ENCODE measurements at places on chromosomes 5 and 9.

- DNase-seq: no peak
Measured at GRCh38 chr9:113695440-113695851, 180.7 kb upstream of the ZNF618 start.

DNA sequence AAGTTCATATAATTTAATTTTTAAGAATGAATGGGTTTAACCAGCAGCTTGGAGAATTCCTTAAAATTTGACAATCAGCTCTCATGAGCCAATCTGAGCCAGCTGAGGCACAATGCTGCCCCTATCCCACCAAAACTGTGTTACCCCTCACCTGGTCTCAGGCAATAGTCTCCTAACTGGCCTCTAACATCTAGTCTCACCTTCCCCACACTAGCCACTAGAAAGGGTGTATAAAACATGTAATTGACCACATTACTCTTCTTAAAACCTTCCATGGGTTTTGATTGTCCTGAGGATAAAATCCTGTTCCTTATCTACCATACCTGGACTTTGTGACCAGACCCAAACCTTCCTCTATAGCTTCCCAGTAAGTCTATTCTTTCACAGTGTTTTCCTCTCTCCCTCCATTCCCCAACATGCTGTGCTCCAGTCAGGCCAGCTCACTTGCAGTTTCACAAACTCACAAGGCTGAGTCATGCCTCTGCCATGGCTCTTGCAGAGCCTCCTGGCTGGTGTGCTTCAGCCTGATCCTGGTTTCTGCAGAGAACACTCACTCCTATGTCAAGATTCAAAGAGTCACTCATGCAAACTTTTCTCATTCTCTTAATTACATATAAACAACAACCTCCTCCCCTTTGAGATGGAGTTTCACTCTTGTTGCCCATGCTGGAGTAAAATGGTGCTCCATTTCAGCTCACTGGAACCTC, 16.0 kb upstream of the ZCCHC7 start:
- no peak for DNase-seq

DNA sequence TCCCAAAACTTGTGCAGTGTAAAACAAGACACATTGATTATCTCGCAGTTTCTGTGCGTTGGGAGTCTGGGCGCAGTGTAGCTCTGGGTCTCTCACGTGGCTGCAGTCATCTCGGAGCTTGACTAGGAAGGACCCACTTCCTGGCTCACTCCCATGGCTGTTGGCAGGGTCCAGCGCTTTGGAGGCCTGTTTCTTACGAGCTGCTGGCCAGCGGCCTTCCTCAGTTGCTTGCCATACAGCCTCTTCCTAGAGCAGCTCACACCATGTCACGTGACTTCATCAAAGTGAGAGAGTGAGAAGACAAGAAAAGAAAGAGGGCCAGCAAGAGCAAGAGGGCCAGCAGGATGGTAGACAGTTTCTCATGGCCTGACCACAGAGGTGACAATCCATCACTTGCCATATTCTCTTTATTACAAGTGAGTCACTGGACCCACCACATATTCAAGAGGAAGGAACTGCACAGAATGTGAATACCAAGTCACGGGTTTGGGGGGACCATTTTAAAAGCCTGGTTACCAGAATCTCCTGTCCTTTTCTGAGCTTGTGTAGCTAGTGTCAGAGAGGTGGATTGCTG, 36.2 kb downstream of the MCCC2 start:
- no peak for DNase-seq

DNA sequence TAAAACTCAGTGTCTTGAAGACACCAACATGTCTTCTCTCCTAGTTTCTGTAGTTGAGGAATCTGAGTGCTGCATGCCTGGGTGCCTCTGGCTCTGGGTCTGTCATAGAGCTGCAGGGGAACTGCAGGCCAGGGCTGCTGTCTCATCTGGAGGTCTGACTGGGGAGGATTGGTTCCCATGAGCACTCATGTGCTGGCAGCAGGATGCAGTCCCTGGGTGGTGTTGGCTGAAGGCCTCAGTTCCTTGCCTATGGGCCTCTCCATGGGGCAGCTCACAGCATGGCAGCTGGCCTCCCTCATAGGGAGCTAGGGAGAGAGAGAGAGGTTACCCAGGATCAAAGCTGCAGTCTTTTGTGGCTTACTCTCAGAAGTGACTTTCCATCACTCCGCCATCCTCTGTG, 22.6 kb downstream of the UBE2QL1 start:
- DNase-seq: no peak

- no peak for DNase-seq
Measured at GRCh38 chr9:122286764-122287163, 22.1 kb downstream of the MRRF start.

DNA sequence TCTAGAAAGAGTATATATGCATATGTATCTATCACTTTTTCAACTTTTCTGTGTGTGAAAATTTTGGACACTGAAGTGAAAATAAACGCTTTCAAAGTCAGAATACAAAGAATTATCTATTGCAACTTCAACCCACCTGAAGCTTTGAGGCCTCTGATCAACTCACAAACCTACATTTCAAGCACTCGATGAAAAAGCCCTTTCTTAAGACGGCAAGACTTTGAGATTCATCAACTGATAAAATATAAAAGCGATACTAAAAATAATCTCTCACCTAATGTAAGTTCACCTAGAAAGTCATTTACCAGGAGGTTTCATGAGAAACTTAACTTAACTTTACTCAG, 1.2 kb downstream of the GOLPH3 start:
- DNase-seq: no peak

GRCh38 chr5:113293068-113293974, 141.5 kb downstream of the TSSK1B start:
- no peak for DNase-seq

GRCh38 chr9:100419166-100419565, 7.8 kb upstream of the MSANTD3 start:
- DNase-seq: no peak

GRCh38 chr5:54150841-54151240, 159.5 kb downstream of the ARL15 start:
- no peak for DNase-seq

DNA sequence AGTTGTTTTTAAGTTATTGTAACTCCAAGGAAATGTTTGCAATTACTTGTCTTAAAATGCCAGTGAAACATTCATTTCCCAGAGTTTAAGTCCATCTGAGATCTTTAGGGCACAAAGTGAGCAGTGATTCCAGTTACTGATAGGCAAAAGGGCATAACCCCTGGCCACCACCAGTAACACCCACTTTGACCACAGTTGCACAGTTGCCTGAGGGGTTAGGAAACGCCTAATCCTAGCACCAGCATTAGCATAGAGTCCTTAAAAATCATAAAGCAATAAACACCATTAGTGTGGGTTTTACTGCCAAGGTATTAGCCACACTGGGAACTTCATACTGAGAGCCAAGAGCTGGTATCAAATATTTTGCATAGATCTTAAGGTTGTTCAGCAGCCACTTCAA, 143.9 kb downstream of the SNCAIP start:
- DNase-seq: no peak

DNA sequence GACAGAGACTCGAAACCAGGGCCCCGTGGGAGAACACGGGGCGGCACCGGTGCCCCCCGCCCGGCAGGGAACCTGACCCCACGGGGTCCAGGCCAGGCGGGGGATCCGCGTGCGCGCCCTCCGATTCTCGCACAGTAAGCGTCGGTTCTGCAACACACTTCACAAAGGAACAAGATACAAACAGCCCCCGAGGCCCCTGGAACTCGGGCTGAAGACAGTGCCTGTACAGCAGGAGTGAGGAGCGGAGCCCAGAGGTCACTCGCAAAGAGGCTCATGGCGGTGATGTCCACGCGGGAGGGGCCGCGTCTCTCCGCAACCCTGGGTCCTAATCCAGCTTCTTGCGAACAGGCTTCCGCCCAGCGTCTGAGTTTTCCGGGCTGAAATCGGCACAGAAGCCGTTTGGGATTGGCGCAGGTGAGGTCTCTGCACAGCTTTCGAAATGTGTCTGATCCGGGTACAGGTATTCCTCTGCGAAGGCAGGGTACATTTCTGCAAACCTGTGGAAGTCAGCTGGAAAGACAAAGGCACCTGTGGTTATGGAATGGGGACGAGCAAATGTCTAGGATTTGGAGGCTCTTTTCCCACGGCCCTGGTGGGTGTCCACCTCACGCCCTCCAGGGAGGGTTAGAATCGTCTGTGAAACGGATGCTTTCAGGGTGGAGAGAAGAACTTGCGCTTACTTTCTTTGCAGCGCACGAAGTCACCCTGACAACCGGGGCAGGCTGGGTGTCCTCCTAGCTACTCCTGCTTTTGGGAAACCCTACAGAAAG, 18.3 kb upstream of the SLC6A3 start:
- no peak for DNase-seq

DNA sequence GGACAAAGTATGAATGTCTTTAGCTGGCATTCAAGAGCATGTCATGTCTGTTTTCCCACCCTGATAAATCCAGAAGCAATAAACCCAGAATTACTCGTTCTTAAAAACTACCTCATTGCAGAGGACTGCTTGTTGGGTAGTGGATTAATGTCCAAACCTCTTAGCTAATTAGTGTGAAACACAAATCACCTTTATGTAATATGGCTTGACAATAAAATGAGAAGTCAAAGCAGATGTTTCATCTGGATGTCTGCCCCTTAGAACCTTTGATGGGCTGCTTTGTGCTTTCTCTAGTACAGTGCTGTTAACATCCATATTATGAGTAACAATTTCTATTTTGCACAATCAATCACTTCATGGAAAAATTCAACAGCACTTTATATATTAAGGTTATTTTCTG, 149.1 kb upstream of the TUT7 start:
- DNase-seq: no peak

DNA sequence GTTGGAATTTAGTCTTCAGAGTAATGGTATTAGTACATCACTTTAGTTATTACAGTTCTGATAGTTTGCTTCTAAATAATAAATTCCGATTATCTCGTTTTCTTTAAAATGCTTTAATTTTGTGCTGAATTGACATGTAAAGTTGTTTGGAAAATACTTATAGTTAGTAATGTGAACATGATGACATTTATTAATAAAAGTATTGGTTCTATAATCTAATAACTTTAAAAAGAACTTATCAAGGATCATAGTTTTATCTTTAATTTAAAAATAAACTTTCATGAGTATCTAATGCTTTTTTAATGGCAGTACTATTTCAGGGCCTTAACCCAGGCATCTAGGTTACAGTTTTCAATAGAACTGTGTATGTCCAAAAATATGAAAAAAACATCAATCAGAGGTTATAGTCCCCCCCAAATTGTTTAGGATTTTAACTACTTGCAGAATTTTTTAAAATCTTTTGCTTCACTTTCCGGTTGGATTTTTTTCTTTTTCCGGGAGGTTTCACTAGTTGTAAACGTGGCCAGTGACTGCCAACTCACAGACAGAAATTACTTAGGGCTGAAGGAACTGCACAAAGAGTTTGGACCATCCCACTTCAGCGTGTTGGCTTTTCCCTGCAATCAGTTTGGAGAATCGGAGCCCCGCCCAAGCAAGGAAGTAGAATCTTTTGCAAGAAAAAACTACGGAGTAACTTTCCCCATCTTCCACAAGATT, 680 bp downstream of the GPX8 start:
- no peak for DNase-seq

DNA sequence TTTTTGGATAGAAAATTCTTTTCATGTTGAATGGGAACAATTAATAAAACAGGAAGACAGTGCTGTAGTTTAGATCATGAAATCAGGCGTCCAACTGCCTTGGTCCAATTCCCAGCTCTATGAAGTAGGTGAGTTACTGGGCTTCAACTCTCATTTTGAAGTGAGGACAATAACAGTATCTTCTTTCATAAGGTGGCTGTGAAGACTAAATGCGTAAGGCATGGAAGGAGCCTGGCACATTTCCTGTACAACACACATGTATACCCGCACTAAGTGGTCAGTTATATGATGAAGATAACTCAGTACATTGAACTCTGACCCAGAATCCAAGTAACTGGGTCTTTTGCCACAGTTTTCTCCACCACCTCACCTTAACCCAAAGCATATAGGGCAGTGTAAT, 120.6 kb downstream of the MED27 start:
- no peak for DNase-seq

- DNase-seq: no peak
Measured at GRCh38 chr9:98811051-98811650, 3.7 kb downstream of the GALNT12 start.

- no peak for DNase-seq
Measured at GRCh38 chr5:145056800-145057199, 778.3 kb downstream of the PRELID2 start.

- no peak for DNase-seq
Measured at GRCh38 chr5:180159756-180160155, 49.3 kb downstream of the RASGEF1C start.

DNA sequence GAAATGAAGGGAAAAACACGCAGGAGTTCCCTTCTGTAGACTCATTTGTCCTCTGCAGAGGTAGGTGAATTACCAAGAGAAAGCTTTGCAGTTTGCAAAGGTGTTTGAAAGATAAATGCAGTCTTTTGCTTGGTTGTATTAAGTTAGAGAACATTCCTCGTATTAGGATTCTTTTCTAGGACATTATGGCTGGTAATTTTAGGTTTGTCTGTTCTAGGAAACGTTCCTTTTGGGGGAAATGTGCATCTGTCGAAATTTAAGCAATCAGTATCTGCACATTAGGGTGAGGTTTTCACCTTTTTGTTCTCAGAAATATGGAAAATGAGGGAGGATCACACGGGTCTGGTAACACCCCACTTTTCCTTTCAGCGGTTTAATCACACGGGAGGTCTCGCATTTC, 45.1 kb downstream of the GAS1 start:
- DNase-seq: no peak

DNA sequence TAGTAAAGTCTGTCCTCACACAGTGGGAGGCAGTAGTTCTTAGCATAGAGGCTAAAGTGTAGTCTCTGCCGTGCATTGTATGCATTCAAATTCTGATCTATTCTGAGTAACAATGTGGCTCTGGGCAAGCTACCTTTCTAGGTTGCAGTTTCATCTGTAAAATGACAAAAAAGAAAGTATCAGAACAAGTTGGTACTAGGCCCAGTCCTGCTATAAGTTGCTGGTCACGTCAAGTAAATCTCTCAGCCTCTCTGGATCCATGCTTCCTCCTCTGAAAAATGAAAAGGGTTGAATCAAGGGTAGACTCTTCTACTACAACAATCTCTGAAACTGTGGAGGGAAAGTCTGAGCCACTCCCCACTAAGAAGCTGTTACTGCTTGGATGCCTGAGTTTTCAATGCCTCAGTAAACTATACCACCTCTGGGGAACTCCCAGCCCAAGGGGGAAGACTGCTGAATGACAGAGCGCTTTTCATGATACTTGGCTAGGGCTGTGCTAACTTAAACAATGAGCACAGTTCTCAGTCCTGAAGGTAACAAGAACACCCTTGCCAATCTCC, 34.5 kb upstream of the SPARC start:
- no peak for DNase-seq

DNA sequence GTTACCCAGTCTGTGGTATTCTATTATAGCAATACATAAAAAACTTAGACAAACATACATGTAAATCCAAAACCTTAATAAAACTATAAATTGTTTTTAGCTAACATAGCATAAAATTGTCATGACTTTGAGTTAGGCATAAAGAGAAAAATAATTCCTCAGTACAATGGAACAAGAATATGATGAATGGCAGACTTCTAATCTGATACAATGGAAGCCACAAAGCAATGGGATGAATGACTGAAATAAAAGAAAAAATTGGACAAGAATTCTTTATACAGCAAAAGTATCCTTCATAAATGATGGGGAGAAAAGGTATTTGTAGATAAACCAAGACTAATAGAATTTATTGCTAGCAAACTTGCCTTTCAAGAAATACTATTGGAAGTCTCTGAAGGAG, 524.2 kb downstream of the GABRG2 start:
- no peak for DNase-seq

Data from stimulated activated CD8-positive, alpha-beta memory T cell treated with anti-CD3 and anti-CD28 coated beads, Interleukin-4, amount 100 ng/mL, for 24 hours (primary cell).